ENCODE measurements at places on chromosomes 4 and X.

DNA sequence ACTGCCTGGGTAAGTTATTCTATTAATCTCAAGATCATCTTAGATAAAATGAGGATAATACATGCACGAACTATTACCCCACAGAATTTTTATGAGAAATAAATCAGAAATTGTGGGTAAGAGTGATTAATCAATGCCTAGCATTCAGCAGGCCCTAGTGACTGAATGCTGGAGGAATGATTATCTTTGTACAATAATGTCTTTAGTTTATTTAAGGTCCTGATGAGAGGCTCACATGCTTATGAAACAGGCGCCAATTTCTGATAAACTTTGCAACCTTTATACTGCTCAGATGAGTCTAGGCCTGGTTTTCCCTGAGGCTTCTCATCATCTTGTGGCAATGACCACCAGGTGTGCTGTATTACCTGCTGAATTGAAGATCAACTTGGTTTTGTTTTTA lies 27.8 kb upstream of the BMP2K start:
- no peak for DNase-seq

- no peak for DNase-seq
Observed at GRCh38 chr4:19135895-19136633, 1114.5 kb upstream of the LCORL start.

- no peak for DNase-seq
Observed at GRCh38 chr4:123878976-123879375, 482.4 kb downstream of the SPRY1 start.

DNA sequence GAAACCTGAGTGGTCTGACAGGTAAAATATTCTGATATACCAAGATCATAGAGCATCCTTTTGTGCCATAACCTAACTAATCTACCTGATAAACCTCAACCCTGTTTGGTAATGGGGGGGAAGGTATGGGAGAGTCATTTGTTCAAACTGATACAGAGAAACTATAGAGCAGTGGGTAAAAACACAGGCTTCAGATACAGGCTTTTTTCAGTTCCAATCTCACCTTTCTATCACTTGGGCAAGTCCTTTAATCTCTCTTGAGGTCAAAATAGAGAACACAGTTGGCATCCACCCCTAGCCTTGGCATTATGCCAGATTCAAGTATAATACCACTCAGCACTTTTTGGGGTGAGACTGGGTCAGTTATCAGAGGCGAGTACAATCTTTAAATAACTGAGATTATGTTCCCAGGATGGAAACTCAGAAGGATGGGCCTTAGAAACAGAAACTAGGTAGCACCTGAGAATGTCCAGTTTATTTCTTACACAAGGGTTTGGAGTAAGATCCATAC lies 880 bp upstream of the ETDC start:
- no peak for DNase-seq

GRCh38 chrX:150898343-150899190 lies at the start of gene CD99L2:
CD99L2 (minus strand) TSS chrX:150898668; CDS start chrX:150898588, 80 bp downstream.
- peak; percentile 89 for DNase-seq

- DNase-seq = no peak
Observed at GRCh38 chr4:1611501-1611870, 72.6 kb downstream of the FAM53A start.

DNA sequence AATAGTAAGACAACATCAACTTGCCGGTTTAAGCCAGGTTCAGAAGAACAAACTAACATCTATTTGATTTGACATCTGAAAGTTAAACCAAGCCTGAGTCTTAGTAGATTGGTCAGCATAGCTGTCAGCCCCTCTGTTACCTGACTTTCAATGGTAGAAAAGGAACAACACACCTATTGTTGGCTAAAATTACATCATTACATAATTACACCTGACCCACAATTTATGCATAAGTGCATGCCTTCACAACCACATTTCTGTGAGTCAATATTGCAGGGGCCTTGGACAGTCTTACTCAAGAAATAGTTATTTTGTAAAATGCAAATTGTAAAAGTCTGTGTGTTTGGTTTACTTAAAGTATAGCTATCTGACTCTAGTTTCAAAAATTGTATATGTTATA lies 36.2 kb downstream of the EGFL6 start:
- DNase-seq = no peak

DNA sequence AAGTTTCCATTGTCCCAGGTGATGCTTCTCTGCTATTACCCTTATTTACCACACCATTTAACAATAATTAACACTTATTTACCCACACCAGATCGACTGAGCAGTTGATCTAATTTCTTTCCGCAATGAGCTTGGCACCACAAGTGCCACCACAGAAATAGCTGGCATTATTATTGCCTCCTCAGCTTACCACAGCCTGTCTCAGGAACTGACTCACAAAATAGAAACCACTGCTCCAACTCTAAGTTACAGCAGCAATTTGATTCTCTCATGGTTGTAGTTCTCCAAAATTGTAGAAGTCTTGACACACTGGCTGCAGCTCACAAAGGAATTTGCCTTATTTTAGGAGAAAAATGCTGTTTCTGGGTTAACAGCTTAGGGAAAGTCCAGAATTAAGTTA lies 22.5 kb downstream of the ZNF721 start:
- DNase-seq = no peak

DNA sequence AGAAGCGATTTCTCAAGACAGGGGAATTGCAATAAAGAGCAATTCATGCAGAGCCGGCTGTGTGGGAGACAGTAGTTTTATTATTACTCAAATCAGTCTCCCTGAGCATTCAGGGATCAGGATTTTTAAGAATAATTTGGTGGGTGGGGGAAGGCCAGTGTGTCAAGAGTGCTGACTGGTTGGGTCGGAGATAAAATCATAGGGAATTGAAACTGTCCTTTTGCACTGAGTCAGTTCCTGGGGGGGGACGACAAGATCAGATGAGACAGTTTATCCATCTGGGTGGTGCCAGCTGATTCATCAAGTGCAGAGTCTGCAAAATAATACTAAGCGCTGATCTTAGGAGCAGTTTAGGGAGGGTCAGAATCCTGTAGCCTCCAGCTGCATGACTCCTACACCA lies 502.4 kb downstream of the NLGN4X start:
- no peak for DNase-seq

GRCh38 chrX:104564921-104565703 lies 887 bp upstream of the IL1RAPL2 start:
- no peak for DNase-seq

GRCh38 chr4:1531683-1532548 lies 125.7 kb upstream of the NKX1-1 start:
- DNase-seq = no peak

DNA sequence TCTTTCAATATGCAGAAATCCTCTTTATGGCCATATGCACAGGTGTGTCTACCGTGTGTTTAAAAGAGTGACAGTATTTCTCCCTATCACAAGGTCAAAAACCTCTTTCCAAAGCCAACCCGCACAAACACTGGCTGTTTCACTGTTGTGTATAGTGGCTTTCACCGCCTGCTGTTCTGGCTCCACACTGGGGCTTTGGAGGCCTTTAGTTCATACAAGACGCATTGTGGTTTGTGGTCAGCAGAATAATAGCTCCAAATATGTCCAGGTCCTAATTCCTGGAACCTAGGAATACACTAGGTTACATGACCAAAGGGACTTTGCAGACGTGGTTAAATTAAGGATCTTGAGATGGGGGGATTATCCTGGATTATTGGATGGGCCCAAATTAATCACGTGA lies 40.7 kb upstream of the FAM9A start:
- DNase-seq = no peak

DNA sequence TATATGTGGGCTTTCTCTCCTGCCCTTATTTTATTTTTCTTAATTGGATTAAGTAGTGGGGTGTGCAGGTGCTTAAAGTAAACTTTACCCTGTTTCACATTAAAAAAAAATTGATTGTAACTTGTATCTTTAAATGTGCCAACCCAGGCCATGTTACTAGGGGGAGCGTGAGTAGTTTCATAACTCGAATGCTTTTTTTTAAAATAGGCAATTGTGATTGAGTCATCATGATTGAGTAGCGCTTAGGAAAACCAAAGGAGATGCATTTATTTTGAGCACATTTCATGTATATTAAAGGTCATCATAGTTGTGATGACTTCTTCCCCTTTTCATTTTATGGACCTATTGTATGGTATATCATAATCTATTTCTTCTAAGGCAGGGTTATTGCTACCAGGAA lies 32.2 kb downstream of the GPAT3 start:
- no peak for DNase-seq

DNA sequence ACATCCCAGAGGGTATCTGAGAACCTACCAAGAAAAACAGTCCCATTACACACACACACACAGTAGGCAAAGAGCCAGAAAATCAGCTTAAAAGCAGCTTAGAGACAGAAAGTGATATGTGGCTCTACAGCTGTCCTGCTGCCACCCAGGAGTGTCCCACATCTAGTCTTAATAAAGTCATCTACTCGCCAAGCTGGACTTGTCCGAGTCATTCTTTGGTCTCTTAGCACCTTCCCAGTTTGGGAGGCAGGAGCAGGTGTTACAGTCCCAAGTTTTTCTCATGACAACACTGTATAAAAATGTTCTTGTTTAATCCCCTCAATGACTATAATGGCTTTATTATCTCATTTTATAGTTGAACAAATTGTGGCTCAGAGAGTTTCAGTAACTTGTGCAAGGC lies 252.5 kb upstream of the CASK start:
- DNase-seq = no peak

DNA sequence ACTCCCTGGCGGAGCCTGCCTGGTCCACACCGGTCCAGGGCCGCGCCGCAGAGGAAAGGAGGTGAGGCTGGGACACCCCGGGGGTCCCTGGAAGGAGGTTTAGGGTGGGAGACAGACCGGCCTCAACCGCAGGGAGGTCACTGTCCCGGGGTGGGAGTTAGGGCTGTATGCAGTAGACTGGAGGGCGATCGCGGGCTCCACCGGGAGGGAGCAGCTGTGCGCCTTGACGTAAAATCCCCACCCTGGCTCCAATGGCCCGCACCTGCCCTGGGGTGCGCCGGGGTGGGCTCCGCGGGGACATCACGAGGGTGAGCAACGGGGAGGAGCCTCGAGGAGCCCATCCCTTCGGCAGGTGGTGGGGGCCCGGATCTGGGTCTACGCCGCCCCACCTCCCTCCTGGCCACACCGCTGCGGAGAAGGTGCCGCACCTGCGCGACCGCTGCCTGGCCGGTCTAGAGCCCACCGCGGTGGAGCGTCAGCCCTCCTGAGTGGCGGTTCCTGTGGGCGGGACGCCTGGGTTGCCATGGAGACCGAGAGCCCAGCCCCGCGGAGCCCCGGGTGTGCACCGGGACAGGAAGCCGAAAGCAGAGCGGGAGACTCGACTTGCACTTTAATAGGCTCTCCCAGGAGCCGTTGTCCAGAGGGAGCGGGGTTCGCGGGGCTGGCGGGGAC lies 105.1 kb downstream of the ADRA2C start:
- no peak for DNase-seq

DNA sequence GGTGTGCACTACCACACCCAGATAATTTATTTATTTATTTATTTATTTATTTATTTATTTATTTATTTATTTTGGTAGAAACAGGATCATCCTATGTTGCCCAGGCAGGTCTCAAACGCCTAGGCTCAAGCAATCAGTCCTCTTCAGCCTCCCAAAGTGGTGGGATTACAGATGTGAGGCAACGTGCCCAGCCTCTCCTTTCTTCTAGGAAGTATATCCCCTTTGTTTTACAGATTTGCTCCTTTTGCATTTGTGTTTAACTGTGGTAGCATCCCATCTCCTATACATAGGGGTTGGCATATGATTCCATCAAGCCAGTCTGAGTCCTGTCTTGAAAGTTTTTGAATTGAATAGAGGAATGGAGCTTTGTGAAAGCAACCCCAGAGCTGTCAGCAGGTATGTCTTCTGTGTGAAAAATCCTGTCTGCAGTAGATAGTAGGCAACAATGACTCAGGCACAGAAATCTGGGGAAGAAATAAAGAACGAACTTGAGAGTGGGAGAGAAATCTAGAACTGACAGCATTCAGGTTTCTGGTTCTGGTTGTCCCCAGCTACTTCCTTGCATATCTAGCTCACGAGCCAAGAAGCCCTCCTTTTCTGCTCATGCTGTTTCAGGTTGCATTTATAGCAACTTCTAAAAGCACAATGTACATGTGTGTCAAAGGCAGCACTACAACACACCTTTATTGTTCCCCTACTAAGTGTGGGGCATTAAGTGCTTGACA lies 113.7 kb upstream of the LSM6 start:
- no peak for DNase-seq

DNA sequence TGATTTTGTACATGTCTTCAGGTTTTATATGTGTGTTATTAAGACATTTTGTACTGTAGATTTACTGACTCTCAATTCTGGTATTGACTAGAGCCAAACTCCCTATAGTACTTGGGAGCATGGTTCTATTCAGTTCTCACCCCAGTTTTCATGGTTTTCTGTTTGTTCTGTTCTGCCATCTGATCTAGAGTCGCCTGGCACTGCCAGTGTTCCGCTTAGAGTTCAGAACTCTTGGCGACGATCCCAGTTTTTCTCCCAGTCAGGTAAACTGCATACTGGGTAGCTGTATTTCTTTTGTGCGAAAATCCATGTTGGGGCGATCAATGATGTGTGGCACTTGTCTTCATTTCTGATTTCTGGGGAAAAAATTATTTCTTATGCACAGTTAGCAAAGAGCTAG lies 78.0 kb downstream of the PHOX2B start:
- no peak for DNase-seq

DNA sequence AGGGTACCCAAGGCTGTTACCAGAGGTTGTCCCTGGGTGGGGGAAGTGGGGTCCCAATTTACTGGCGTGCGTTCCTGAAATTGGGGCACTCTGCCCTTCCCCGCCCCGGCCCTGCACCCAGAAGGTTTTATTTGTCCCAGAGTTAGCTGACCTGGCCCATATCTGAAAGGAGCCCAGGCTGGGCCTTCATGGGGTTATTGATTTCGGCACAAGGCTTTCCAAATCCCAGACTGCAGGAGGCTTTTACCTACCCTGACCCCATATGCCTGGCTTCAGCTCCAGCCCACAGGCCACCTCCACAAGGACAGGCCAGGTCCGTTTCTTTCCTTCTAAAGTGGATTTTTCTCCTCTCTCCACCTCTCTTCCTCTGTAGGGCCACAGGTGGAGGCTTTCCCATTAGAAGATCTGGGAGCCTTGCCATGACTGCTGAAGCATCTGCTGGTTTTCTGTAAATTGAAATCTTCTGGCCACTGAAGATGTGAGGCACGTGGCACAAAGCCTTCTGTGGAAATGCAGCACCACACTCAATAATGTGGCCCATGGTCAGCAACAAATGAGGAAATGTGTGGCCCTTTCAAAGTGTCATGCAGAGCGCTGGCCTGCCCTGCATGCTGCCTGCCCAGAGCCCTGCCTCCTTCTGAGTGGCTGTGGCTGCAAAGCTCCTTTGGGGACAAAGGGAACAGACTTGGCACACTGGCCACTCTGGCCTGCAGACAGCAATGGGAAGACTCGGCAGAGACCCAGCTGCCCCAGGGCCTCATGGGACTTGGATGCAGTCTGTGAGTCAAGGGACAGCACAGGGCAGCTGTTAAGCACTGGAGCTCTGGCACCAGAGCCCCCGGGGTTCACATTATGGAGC lies 43.1 kb upstream of the MTM1 start:
- DNase-seq = no peak

GRCh38 chrX:10591363-10592335 lies 28.7 kb downstream of the MID1 start:
- DNase-seq = no peak
